ENCODE measurements at places on chromosomes 5 and 9.

- no peak for DNase-seq
Measured at GRCh38 chr9:127411122-127411521, 13.1 kb upstream of the ZNF79 start.

- no peak for DNase-seq
Measured at GRCh38 chr9:137149942-137150616, 11.1 kb downstream of the GRIN1 start.

- no peak for DNase-seq
Measured at GRCh38 chr5:17343675-17344074, 126.2 kb downstream of the BASP1 start.

DNA sequence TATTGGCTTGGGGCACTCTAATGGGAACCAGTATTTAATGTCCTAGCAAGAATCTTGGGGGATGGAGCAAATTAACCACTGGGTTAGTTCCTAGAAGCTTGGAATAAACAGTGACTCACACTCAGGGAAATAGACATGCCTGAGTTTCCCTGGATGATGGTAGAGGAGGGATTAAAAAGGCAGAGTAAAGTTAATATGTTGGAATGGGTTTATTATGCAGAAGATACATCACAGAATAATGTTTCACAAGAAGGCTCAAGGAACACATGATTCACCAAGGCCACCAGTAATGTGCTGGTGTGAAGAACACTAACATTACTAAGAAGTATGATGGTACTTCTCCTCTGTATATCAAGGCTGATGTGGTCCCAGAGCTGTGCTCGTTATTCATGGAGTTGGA, 752.9 kb upstream of the SEMA6A start:
- no peak for DNase-seq

GRCh38 chr5:50963971-50964745, 297.7 kb downstream of the PARP8 start:
- no peak for DNase-seq

DNA sequence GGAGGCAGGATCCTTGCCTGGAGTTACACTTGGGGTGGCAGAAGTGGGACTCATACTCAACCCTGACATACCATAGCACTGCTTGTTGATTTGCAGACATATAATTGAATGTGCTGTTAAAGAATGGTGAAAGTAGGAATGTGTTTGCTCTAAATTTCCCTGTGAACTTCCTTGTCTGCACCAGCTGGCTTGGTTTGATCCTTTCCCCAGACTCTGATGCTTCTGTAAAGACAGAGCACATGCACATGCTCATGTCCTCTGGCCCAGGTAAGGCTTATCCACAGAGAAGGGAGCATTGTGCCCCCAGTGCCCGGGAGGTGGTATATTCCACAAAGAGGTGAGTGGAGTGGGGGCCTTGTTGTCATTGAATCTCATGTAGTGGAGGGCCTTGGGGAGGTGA, 138.0 kb upstream of the STC2 start:
- no peak for DNase-seq

DNA sequence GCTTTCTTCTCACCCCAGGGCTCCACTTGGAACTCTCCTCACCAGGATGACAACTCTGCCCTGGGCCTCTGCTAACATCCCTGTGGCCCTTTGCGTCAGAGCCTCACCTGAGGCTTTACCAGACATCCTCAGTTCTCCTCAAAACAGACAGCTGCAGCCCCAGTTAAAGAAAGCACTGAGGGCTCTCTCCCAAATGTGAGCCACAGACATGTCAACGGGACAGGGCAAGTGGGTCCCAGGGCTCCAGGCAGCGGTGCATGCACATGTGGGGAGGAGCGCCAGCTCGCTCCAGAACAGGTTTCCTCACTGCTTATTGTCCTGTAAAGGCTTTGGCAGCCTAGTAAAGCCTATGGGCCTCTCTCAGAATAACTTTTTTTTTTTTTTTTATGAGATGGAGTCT, 37.3 kb downstream of the IPPK start:
- DNase-seq, result no peak

GRCh38 chr5:95486191-95486590, 68.6 kb downstream of the SKIC3 start:
- peak; percentile 36 for DNase-seq

GRCh38 chr9:18890372-18890771, 142.6 kb downstream of the SAXO1 start:
- no peak for DNase-seq

GRCh38 chr5:126056352-126056751, 366.9 kb upstream of the GRAMD2B start:
- no peak for DNase-seq

- peak; percentile 37 for DNase-seq
Measured at GRCh38 chr5:56681346-56681745, 134.0 kb upstream of the MAP3K1 start.

DNA sequence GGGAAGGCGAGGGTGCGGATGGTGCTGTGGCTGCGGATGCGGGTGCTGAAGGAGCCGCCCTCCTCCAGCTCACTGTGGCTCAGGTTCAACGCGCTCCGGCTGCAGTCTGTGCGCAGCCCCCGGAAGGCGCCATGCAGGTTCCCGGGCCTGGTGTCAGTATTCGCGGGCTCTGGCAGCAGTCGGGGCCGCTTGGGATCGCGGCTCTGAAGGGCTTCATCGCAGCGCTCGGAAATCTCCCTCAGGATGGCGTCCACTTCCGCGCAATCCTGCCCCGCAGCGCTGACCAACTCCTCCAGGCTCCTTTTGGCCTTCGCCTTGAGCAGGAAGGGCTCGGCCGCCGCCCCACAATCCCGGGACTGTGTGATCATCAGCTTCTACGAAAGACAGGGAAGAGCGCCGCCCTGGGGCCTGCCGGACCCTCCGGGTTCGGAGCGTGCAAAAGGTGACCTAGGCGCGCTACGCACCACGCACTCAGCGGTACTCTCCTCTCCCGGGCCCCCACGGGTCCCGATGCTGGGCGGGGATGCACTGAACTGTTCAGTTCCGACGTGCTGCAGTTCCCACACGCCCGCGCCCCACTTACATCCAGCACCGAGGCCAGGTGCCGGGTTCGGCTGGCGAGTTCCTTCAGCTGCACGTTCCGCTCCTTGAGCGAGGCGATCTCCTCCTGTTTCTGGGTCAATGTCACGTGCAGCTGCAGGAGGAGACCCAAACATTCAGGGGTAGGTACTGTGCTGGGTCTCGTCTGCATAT, 6.5 kb downstream of the MCIDAS start:
- no peak for DNase-seq

DNA sequence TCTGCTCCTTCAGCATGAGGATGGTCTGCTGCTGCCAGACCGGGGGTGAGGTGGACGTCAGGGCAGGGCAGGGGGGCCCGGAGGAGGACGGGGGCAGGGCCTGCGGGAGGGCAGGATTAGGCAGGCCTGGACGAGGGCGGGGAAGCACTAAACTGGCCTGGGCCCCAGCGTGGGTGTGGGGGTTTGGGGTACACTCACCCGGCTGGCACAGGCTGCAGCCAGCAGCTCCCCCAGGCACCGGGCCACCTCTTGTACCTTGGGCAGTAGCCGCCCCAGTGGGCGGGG, 5.5 kb downstream of the SAPCD2 start:
- no peak for DNase-seq

DNA sequence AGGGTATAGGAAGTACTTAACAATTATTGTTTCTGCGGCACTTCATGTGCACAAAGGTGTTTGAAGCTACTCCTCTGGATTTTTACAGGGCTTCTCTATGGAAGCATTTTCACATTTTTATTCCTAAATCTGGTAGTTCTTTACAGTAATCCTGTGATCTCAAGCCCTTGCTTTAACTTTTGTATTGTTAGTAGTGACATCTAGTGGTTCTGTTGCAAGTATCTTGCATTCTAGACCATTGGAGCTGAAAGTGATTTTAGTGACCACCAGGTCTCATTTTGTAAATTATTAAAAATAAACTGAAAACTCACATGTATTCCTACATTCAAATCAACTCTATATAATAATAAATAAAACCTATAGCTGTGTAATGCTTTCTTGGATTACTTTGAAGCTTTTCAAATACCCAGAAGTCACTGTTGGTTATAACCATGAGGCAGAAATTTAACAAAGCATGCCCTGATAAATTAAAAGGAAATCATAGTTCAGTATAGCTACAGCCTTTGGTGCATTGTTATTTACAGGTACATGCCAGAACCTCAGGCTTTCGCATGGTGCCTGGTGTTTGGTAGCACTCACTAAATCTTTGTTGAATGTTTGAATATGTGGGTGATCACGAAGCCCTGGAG, 18.9 kb downstream of the RPS23 start:
- peak; percentile 6 for DNase-seq

GRCh38 chr9:22208846-22209585, 199.9 kb upstream of the CDKN2B start:
- peak; percentile 73 for DNase-seq

GRCh38 chr5:172545291-172545801, 91.0 kb upstream of the SH3PXD2B start:
- no peak for DNase-seq

DNA sequence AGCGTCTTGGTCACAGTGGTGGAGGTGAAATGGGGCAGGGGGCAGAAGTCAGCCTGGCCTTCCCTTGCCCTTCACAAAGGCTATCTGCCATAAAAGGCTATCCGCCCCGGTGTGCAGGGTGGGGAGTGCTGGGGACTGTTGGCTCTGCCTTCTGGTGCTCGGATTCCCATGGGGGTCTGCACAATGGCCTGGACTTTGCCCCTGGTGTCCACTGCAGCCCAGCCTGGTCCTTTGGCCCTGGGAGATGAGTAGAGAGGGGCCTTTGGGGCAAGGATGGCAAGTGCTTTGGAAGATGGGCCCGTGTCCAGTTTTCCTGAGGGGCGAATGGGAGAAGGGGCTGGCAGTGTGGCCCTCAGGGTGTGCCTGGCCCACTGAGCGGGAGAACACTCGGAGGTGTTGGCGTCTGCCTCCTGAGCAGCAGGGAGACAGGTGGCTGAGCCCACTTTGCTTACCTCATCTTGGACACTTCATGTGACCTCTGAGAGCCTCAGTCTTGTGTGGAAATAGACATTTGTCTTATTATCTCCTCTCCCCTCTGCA, 69.9 kb downstream of the HSPA4 start:
- DNase-seq, result no peak

GRCh38 chr5:44367203-44367602, 22.0 kb downstream of the FGF10 start:
- DNase-seq, result no peak

- peak; percentile 61 for DNase-seq
Measured at GRCh38 chr9:132409828-132410528, at the start of gene CFAP77. Gene CFAP77 (plus strand): TSS chr9:132410211. CDS start chr9:132410272, 61 bp downstream.

DNA sequence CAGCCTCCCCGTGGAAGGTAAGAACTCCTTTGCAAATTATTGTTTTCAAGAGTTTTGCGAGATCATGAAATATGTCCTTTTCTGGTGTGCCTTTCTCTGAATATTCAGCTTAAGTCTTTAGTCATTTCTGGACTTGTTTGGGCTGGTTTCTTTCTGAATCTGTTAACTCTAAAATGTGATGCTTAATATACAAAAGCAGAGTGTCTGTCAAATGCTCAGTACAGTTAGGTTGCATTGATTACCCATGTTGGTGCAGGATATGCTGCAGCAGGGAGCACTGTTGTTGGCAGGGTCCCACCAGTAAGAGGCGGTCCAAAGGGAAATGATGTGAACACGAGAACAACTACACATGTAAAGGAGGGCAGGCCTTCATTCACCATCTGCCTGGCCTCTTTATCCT, 47.7 kb downstream of the SPTAN1 start:
- no peak for DNase-seq

DNA sequence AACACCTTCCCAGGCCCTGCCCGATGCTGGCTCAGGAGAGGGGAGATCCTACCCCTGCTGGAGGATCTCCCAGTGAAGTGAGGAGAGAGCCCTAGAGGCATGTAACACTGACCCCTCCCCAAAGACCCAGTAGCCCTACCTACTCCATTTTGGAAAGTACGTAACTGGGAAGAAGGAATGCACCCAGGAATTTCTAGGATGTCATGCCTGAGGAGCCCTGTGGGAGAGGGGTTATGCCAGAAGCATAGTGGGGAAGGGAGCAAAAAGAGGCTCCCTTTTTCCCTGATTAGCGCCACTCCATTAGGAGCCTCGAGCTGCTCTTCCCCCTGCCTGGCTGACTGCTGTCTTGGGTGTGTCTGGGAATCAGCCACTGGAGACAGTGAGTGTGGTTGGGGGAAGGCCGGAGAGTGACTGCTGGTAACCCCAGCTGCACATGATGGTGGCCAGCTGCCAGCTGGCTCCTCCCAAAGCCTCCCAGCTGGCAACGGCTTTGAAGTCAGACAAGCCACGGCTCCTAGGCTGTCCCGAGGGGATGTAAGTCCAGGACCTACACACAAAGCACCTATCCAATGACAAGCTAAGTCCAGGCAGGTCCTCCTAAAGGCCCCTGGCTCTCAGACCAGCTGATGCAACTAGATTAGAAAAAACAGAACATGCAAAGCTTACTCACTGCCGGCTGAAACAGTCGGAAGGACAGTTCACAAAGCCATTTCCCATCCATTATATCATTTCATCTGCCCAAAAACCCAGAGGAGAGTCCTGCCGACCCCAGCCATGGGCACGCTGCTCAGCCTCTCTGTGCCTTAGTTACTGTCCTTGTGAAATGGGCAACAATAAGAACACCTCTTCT, 136.5 kb upstream of the ABCA1 start:
- peak; percentile 96 for DNase-seq

GRCh38 chr5:158591301-158591863, 508.3 kb downstream of the EBF1 start:
- DNase-seq, result no peak

DNA sequence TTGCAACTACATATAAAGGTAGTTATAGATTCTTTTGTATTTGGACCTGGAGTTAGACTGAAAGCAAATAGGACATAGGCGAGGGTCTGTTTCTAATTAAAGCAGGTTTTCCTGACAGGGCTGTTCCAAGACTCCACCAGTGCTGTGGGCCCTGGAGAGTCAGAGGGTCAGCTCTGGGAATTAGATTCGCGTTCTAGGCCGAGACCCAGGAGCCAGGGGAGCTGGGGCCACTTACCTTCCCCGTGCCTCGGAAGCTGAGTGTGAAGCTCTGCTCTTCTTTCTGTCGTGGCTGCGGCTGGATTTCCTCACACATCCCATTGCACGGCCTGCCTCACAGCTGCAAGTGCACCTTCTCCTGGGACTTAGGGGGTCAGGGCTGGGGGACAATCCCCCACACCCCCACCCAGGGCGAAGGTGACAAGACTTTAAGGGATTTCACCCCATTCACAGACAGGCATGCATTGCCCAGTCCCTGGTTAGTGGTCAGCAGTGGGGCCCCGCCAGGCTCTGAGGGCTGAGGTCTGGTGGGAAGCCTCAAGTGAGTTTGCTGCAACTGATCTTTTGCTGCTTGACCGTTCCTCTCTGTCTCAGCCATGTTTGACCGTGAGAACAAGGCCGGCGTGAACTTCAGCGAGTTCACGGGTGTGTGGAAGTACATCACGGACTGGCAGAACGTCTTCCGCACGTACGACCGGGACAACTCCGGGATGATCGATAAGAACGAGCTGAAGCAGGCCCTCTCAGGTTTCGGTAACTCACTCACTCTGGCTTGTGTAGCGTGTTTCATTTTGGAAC, 15.3 kb upstream of the AHRR start:
- no peak for DNase-seq

GRCh38 chr5:107513337-107514085, 157.2 kb downstream of the EFNA5 start:
- DNase-seq, result no peak
